Left lobe of liver (tissue), 2 donors: ENCODE measurements at places on chromosomes 4 and X. TPM values are rescaled to one million over a fixed set of nuclear protein-coding genes. Genes with fewer than 3 reads are reported as not detected.

DNA sequence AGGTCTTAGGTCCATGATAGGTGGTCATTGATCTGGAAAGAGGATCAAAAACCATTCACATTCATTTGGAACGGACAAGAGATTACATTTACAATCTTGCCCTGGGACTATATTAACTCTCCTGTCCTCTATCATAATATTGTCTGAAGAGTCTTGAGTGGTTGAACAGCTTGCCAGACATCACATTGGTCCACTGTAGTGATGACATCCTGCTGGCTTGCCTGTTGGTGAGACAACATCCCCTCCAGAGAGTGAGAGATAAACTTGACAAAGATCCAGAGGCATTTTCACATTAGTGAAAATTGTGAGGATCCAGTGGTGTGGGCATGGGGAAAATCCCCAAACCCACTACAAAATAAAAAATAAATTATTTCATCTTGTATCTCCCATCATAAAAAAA lies 155.7 kb upstream of the LEF1 start:
- no peak for DNase-seq

GRCh38 chrX:54495814-54496516 lies at the start of gene FGD1:
Gene FGD1, minus strand, starts transcription at chrX:54496234. Its CDS starts 802 bp downstream, at chrX:54495432.
- peak; percentile 69 for DNase-seq

GRCh38 chr4:133574248-133574647 lies 425.2 kb downstream of the PCDH10 start:
- DNase-seq, result no peak

DNA sequence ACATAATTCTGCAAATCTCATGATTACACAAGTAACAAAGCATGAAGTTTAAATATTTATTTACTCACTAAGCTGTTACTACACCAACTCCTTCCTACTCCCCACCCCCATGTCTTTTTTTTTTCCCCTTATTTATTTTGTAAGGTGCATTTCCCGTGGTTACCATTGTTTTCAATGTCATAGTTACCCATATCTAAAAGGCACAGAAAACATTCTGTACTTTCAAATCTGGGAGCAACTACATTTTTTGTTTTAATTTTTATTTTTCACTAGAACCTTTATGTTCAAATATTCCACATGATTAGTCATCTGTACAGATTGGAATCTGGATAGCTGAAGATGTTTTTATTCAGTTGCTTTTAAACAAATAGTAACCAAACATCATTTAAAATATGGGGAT lies 62.8 kb downstream of the PPP3CA start:
- DNase-seq, result no peak

- DNase-seq, result no peak
These were observed 71.6 kb downstream of the PPARGC1A start for GRCh38 chr4:23818097-23818885.

DNA sequence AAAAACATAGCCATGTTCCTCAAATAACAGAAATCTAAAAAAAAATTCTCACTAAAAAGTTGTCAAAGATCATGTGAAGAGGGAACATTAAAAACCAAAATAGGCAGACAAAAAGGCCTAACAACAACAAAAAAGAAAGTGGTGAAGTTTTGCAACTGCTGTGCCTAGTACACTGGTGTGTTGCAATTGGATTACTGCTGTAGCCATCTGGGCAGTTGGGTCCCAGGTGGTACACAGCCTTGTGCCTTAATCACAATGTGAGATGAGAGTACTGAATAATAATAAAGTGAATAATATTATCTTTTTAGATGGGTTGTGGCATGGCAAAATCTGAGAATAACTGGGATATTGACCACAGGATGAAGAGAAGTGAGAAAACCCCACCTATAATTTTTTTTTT lies 12.0 kb downstream of the C4orf54 start:
- no peak for DNase-seq

DNA sequence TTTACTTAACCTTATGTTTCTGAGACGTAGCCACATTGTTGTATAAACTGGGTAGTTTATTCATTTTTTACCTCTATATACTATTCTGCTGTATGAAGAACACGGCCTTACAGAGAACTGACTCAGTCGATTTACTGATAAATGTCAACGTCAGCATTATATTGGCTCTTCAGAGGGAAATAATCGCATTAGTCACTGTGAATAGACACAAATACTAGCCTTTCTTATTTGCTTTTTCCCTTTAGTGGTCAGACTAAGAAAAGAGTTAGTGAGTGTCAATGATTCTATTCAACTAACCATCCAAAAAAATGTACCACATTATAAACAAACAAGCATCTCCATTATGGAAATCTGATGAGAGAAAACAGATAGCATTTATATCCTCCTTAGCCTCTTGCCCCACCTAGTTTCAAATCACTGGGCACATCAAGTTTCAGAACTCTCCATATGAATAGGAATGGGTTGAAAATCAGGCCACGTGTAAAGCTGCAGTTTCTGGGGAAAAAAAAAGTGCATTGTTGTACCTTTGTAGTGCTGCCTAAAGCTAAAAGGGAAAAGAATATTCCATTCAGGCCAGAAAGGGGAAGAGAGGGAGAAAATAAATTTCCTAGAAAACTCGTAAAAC lies 146.7 kb upstream of the VCX3A start:
- no peak for DNase-seq

DNA sequence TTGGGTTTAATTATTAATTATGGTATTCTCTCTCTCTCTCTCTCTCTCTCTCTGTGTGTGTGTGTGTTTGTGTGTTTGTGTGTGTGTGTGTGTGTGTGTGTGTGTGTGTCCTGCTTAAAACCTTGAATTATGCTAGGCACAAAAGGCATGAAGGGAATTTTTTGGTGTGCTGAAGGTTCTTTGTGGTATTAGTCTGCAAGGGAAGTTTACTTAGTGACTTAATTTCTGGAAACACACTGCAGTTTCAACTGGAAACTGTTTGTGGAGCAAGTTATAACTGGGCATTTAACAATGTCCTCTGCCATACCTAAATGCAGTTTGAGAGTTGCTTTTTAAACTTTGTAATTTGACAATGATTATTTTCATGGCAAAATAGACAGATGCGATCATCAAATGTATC lies 111.7 kb downstream of the FRMPD4 start:
- no peak for DNase-seq

DNA sequence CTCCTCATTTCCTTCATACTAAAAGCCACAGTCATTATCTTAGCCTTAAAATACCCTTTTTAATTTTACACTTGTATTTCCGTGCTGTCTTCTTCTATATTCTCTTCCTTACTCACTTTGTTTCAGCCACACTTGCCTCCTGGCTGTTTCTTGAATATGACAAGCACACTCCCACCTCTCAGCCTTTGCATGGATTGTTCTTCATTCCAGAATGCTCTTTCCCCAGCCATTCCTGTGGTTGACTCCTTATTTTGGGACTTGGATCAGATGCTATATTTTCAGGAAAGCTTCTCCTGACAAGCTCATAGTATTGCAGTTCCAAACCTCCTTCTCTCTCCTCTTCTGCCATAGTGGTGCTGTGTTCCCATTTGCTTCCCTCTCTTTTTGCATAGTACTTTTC lies 291.3 kb downstream of the PDHA2 start:
- DNase-seq, result no peak

The MAGEA11 gene
- total RNA-seq, result not detected

The KIT gene
- total RNA-seq, result 0.23 TPM

The UBQLN2 gene
- 11.6 TPM for total RNA-seq

The TGIF2LX gene
- total RNA-seq, result not detected

The FAM47E gene
- total RNA-seq, result 3.3 TPM
